AG04449 (cell line): ENCODE measurements at places on chromosomes 13 and 19.

- DNase-seq, result no peak
Measured at GRCh38 chr13:39777021-39777420, 121.6 kb downstream of the COG6 start.

DNA sequence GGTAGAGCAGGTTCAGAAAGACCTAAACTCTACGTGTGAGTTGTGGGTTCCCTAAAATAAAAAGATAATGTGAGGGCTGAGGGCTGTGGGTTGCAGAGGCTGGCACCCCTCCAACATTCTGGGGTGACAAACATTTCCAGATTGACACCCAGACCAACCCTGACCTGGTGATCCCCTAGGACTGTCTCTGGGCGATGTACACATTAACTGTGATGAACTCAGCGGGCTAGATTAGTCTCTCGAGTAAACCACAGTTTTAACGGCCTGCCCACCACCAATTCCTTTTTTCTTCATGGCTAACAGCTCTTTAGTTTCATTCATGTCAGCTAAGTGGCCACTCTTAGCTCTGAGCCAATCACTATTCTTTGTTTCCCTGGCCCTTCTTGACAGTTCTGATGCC lies 24.8 kb downstream of the SIAH3 start:
- no peak for DNase-seq

DNA sequence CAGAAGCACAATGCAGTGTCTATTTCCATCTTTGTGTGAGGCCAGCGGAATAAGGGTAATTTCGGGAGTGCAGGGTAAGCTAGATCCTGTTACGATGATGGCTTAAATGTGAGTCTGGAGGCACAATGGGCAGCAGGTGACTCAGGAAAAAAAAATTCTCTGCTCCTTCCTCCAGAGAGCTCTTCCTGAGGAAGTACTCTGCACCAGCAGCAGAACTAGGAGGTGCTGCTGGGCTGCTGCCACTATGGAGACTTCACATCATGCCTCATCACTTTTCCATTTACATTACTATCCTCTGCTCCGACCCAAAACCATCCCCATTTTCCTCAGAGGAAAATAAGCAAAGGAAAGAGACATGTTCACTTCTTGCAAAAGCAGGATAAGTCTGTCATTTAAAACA lies 282.0 kb downstream of the DNAJC15 start:
- no peak for DNase-seq

DNA sequence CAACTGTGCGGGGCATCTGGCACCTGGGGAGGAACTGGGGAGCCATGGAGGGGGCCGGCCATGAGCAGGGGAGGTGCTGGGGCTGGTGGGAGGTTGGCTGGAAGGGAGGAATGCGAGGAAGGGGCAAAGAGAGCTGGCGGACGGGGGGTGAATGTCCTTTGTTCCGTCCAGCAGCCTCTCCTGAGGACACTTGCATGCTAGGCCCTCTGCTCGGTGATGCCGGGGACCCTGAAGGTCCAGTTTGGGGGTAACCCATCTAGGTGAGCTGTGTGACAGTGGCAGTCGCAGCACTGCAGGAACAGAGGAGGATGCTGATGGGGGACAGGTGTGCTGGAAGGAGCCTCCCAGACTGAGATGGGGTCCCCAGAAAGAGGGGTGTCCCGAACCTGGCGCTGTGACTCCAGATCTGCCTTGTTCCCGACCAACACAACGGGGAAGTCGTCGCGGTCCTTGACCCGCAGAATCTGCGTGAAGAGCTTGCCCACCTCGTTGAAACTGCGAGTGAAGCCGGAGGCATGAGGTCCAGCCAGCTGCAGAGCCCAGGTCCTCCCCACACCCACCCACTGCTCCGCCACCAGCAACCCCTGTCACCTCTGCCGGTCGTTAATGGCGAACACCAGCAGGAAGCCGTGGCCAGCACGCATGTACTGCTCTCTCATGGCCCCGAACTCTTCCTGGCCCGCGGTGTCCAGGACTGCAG lies 3.6 kb downstream of the RRAS start:
- DNase-seq, result no peak

DNA sequence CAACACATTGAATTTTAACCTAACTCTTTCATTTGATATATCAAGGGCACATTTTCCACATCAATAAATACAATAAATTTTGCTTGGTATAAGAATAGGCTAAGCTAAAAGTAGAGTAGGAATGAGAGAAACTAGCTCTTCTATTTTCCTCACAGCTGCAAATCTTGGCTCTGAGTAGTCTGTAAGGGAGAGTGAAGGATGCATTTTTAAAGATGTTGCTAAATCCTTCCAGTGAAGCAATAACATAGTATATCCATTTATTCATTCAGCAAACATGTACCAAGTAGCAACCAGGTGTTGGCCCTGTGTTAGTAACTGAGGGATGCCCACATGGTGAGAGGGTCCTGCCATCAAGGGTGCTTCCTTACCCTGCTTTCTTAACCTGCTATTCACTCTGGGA lies 799.9 kb downstream of the PCDH9 start:
- no peak for DNase-seq

DNA sequence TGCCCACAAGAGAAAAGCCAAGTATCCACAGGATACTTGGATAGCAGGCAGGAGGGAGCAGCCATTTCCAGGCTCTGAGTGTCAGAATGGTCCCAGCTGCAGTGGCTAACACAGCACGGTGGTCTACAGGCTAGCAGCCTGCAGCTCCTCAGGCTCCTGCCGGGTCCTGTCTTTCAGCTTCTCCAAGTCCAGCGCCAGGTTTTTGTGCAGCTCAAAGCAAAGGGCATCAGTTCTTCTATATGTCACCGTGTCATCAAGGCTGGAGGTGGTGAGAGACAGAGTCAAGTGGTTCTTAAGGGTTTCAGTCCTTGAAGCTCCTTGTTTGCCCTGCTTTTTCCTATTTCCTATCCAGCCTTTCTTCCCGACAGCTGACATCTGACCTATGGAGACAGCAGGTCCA lies 188.6 kb downstream of the NUFIP1 start:
- DNase-seq, result no peak

- DNase-seq, result no peak
Measured at GRCh38 chr19:45153339-45154063, 7.3 kb downstream of the NKPD1 start.
